Smooth muscle cell of the brain vasculature (primary cell): ENCODE measurements at places on chromosomes 5 and 9.

- DNase-seq, result no peak
Observed at GRCh38 chr9:80875947-80876346, 813.4 kb downstream of the TLE1 start.

DNA sequence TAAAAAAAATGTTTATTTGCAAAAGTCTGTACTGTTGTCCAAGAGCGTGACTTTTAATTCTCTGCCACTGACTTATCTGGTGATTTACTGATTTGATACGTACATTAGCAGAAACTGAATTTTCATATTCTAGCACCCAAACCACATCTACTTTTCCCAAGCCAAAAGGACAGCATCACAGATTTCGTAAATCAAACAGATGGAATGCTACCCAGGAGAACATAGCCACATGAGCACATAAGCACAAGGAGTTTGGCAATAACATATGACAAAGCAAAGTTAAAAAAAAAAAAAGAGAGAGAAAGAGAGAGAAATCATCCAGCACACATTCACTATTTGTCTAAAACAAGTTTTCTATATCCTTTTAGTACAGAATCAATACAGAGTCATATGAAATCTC is 83.7 kb downstream of the HINT1 start:
- DNase-seq, result no peak

- no peak for DNase-seq
Observed at GRCh38 chr5:8058616-8059190, 189.8 kb downstream of the MTRR start.

GRCh38 chr9:107325842-107326241 is 42.8 kb downstream of the RAD23B start:
- DNase-seq, result no peak
